AG08396 (cell line): ENCODE measurements at places on chromosomes 6 and 20.

- peak; percentile 89 for DNase-seq
These were observed 112.9 kb downstream of the TRERF1 start for GRCh38 chr6:42338744-42339222.

DNA sequence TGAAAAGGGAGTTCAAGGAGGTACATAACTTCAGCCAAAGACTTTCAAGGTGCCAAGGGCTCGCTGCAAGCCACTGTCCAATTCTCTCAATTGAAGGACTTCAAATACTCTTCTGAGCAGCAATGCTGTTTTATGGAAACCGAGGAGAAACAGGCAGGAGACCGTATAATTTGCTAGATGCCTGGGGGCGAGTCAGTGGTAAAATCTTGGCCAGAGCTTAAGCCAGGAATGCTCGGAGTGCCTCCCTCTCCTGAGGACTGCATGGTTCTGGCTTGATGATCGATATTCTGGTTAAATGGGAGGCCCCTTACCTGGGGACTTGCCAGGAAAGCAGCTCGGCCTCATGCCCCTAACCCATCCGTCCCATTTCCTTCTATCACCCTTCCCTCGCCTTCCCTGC lies 35.8 kb upstream of the NOP56 start:
- DNase-seq: no peak

GRCh38 chr20:10119336-10119735 lies 84.5 kb downstream of the ANKEF1 start:
- DNase-seq: no peak

DNA sequence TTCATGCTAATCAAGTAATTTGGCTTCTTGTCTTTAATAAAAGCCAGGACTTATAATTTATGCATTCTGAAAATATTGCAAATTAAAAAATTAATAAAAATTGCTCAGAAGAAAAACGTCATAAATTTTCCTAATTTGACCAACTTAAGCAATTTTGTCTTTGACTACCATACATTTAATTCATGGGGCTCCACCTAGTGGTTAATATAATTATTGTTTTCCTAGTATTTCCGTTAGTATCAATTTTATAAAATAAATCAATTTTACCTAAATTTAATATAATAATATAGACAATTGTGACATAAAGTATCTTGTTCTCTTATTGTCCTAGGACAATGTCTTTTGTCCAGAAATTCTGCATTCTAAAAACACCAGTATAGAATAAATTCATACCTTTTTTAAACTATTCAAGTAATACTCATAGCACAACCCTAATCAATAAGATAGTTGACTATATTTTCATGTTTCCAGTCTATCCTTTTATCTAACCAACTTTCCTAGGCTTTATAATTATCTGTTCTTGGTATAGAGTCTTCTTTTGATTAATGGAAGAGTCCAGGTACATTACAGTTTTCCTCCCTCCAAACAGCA lies 319.9 kb downstream of the TRDN start:
- DNase-seq: peak; percentile 3

DNA sequence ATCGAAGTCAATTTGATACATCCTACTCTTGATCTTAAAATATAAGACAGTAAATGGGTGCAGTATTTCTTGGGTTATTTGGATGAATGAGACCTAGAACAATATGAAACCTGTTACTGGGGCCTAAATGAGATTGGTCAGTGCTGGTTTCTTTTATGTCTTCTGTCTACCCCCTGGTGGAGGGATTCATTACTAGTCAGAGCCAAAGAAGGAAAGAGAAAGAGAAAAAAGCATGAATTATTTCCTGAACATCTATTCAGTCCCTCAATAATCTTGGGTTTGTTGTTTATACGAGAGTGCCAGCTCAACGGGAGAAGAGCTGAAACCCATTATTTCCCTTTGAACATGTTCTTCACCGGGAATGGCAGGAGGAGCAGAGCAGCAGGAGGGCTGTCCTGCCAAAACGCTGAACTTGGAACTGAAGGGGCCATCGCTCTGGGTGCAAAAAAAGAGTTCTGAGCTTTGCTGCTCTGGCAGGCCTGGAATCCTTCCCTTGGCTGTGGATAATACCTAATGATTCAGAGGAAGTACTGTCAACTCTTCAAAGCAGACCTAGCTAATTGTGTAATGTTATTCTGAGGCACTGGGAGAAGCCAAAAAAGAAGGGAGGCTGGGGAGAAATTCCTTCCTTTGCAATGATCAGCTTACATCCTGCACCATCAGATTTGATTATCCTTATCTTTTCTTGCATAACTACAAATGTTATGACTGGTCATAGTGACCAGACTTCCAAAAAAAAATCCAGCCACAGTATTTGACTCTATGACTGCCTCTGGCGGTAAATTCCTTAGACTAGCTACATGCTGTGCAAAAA lies 72.0 kb downstream of the BLOC1S5 start:
- peak; percentile 73 for DNase-seq

DNA sequence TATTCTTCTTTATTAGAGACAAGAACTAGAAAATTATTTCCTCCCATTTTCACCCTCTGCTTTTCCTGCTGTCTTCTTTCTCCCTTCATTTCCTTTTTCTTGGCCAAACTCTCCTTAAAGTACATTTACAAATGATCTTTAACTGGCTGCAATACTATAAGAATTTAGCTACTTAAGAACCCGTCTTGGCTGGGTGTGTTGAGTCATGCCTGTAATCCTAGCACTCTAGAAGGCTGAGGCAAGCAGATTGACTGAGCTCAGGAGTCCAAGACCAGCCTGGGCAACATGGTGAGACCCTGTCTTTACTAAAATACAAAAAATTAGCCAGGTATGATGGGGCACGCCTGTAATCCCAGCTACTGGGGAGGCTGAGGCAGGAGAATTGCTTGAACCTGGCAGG lies 39.3 kb upstream of the SRPK1 start:
- no peak for DNase-seq

DNA sequence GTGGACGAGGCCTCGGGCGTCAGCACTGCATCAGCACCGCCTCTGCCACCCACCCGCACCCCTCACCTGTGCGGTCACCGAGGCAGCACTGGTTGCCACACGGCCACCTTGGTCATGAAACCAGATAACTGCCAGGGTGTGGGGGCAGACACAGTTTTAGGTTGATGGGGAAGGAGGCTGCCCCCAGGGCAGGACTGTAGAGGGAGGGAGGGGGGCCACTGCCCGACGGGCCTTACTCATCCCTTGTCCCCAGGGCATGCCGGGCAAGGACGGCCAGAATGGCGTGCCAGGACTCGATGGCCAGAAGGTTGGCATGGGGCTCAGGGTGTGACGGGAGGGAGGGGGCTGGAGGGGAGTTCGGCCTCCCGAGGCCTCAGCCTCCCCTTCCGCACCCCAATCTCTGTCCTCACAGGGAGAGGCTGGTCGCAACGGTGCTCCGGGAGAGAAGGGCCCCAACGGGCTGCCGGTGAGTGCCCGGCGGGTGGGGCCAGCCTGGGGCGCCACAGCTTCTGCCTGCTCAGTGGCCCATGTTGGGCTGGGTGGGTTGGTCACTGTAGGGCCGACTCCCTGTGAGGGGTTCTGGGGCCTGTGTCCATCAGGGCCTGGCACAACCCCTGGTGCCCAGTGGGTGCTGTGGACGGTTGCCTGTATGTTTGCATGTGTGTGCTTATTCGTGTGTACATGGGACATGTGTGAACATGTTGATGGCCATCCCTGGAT lies 11.8 kb downstream of the COL9A3 start:
- DNase-seq: no peak

- DNase-seq: no peak
These were observed 6.9 kb upstream of the CST11 start for GRCh38 chr20:23459461-23460150.

GRCh38 chr6:39430871-39431523 lies 108.5 kb upstream of the KCNK16 start:
- no peak for DNase-seq

DNA sequence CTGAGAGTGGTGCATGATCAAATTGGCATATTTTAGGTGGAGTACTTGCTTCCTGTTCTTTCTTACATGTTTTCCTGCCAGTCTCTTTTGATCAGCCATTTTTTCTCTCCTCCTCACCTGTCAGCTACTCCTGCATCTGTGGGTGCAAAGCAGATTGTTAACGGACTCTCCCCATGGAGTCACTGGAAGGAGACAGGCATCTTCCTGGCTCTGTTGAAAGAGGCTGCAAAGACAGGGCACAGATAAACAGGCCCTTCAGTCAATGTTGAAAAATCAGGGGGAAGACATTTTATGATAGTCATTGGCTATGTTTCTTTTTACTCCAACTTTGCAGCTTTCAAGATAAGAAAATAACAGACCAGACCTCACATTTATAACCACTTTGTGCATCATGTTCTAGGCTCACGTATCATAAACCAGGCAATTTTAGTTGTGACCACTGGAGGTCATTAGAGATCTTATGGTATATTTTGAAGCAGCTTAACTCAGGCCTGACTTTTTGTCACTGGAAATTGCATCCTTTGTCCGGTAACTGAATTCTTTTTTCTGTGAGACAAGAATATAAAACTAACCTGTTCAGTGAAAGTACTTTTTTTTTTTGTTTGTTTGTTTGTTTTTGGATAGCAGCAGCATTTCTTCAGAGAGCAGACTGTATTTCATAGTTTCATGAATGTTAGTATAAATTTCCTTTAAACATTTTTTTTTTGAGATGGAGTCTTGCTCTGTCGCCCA lies 20.1 kb downstream of the ECT2L start:
- peak; percentile 46 for DNase-seq

DNA sequence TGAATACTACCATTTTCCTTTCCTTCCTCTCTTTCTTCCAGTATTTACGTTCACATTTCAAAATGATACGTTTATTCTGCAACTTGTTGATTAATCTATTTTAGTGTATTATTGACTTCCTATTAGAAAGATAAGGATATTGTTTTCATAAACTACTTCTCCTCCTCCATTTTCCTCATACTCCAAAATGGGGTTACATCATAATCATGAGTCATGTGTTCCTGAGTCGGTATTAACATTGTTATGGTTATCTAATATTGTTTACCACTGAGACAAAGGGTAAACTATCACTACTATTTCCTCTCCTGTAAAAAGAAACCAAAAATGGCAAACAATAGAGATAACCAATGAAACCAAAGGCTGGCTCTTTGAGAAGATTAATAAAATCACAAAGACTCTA lies 126.5 kb upstream of the CDYL start:
- DNase-seq: no peak

GRCh38 chr6:14194483-14194882 lies 76.9 kb downstream of the CD83 start:
- DNase-seq: no peak

DNA sequence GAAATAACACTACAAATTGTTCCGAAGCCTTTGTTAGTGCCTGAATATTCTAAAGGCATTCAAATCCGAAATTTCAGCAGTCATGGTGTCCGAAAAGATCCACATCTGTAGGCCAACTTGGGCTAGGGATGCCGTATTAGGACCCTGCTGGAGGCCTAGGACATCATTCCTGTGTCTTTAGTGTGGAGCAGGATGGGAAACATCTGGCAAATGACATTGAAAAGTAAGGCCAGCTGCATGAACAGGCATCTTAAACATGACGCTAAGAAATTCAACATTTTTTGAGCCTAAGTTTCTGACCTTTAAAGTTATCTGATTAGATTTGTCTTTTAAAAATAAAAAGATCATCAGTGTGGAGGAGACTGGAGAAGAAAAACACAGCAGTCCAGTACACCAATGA lies 91.3 kb downstream of the MYLK4 start:
- DNase-seq: no peak

DNA sequence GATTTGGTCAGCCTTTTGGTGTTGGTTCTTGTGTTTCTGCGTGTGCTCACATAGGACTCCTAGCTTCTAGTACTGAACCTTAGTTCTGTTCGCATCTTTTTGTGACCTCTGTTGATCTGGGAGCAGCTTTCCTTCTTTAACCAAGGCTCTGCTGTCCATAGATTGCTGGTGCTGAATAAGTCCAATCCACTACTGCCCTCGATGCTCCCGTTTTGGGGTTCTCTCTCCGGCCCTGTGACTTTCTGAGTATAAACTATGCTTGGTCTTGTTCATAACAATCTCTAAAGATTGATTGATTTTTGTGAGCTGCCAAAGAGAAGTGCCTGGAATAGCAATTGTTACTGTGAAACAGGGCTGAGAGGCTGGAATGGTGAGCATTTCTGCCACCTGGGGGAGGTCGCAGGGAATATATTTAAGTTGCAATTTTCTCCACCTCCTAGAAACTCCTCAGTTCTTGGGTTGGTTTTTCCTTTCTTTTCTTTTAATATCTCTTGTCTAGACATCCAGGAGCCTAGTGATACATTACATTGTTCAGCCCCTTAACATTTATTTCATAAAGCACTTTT lies 422.9 kb upstream of the CHD6 start:
- DNase-seq: no peak

- no peak for DNase-seq
These were observed 43.5 kb downstream of the CDS2 start for GRCh38 chr20:5170341-5170740.

GRCh38 chr6:157117431-157118095 lies 205.8 kb downstream of the TMEM242 start:
- no peak for DNase-seq

GRCh38 chr6:121826156-121826810 lies 390.8 kb downstream of the GJA1 start:
- peak; percentile 43 for DNase-seq

DNA sequence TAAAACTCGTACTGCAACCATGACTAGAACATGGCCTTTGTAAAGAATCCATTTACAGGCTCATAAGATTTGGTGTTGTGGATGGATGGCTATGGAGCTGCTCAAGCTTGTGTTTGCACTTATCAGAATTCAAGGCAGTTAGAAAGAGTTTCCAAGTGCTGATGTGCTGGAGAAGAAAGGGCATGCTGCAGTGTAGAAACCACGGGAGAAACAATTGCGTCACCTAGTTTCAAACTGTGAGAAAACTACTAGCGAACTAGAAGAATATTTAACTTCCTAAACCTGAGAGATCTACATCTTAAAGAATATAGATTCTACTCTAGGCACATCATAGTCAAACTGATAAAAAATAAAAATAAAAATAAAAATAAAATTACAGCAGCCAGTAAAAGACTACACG lies 116.2 kb downstream of the SGK1 start:
- no peak for DNase-seq

DNA sequence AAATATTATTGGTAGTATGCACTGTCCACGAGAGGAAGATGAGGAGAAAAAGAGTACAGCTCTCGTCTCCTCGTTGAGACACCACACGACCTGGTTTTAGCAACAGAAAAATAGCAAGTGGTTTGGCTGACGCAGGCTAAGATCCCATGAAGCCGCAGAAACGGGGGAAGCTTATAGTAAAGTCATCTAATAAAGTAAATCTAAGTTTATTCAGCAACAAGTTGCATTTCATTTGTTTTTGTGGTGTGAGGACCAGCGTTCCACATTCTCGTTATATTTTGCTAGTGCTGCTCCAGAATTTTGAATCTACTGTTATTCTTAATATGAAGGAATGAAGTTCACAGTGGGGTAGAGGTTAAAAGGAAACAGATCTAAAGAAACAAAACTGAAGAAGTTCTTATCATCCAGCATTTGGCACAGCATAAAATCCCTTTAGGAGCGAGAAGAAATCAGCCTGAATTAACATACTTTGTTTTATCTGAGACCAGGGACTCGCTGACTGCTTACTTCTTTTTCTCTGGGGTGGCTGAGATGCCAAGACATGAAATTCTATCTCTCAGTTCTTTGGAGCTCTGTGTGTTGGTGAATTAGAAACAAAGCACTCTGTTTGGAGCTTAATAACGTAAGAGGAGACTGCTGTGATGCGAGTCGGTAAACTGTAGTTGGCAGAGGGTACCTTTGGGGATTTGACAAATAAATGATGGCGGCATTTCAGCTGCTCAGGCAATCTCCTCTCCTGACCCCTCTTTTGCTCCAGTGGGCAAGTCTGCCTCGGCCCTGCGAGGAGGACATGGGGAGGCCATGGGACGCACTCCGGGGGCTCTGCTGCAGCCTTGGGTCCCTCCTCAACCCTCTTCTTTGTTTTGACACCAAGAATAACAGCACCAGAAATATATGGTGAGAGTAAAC lies 24.9 kb upstream of the IRF4 start:
- no peak for DNase-seq
